ENCODE measurements at places on chromosomes 4 and X.

DNA sequence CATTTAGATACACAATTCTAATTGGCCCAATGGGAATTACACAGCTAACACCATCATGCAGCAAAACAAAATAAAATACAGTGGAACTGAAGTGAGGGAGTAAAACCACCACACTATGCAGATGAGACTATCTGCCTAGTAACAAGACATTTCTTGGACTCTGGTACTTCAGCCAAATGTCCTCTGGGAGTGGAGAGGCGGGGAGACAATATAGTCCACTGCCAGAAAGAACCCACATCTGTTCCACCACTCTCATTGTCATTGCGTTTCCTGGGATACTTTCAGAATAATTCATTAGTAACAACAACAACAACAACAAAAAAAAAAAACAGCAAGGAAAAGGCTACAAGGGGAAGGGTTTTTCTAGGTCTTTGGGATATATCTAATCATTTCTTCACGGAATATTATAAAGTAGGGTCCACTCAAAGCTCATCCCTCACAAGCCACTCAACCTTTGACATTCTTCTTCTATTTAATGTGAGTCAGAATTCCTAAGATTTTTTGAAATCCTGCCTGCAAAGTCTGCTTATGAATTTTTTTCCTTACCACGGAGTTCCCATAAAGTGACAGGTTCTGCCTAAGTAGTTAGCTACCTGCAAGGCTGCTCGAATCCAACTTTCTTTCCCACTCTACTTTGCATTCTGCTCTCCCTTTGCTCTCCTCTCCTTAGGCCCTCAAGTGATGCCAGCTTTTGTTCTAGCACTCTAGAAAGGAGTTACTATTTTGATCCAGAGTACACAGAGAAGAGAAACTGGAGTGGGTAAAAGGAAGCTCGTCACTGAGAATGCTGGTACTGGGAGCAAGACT, 254.6 kb downstream of the CHIC1 start:
- no peak for DNase-seq

- peak; percentile 77 for DNase-seq
Measured at GRCh38 chr4:75672461-75673026, 667 bp downstream of the G3BP2 start.

DNA sequence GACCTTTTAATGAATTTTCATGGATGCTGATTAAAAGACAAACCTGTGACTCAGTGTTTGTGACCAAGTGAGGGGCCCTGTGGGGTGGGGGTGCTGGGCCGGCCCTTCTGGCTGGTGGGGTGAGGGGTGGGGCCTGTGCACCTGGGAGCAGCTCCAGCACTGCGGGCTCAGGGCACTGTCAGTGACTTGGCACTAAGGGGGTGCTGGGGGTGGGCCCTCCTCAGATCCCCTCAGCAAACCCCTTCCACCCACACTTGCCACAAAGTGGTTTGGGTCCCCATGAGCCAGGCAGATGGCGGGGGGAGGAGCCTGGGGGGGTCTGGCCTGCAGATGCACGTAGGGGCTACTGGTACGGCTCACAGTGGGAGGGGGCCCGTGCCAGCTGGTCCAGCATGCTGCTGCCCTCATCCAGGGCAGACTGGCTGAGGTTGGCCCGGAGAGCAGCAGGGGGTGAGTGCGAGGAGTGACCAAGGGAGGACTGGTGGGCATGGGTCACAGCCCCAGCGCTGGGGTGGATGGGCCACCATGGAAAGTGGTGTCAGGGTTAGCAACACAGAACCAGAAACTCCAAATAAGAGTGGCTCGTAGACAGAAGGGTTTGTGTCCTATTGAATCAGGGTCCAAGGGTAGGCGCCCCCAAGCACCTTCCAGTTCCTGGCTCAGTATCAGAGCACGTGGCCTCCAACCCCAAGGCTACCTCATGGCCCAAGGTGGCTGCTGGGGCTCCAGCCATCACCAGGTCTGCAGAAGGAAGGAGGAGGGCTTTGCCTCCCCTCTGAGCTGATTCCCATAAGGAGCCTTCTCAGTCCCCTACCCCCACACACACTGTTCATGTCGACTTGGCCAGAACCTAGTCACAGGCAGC, 10.1 kb downstream of the NKX1-1 start:
- DNase-seq: no peak

- DNase-seq: no peak
Measured at GRCh38 chrX:7147413-7147977, at the start of gene STS. Gene STS (plus strand): TSS chrX:7147712. CDS start chrX:7253200, 105,488 bp downstream.

DNA sequence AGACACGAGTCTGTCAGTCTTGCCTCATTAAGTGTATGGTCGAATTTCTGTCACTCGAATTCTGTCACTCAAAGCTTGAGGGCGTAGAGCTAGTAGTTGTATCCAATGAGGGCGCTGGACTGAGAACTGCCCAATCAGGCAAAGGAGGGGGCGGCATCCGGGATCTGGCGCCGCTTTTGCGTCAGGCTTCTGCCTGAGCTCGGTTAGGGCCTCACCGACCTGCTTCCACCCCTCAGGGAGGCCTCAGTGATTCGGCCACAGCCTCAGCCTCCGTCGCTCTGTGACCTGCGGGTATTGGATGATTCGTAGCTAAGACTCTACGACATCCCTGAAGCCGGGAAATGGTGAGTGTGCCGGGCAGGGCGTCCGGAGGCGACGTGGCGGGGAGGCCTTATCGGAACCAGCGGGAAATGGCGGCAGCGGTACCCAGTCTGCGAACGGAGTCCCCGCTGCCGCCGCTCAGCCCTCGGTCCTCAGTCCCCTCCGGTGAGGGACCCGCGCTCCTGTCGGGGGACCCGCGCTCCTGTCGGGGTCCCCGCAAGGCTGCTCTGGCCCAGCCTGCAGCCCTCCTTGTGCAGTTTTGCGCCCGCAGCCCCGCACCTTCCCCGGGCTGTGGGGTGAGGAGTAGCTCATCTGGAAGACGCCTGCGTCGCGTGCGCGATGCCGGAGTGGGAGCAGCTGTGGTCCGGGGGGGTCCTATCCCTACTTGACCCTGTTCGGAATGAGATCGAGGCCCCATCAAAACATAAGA, 88.3 kb downstream of the ZNF718 start:
- no peak for DNase-seq

GRCh38 chr4:1271686-1272085, 18.0 kb upstream of the MAEA start:
- no peak for DNase-seq

DNA sequence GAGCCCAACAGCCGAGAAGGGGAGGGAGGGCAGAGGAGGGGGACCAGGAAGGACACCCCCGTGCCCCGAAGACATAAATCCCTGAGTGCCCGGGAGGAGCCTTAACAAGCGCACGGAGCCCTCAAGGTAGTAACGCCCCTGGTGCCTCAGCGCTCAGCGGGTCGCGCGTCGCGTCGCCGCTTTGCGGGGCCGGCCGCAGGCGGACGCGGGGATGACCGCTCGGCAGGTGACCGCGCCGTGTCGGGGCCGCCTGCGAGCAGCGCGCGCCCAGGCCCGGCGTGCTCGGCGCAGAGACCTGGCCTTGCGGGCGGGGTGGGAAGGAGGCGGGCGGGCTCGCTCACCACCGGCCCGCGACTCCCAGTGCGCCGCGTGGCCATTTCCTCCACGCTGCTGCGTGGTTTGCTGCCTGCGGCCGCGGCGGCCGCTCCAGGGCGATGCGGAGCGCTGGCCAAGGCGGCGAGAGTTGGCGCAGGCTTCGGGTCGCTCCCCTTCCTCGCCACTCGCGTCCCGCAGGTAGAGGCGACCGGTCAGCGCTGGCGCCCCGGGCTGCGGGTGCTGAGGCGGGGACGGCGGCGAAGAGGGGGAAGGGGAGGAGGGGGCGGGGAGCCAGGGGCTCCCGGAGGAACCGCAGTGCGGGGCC, 632 bp downstream of the CCSER1 start:
- DNase-seq: no peak

DNA sequence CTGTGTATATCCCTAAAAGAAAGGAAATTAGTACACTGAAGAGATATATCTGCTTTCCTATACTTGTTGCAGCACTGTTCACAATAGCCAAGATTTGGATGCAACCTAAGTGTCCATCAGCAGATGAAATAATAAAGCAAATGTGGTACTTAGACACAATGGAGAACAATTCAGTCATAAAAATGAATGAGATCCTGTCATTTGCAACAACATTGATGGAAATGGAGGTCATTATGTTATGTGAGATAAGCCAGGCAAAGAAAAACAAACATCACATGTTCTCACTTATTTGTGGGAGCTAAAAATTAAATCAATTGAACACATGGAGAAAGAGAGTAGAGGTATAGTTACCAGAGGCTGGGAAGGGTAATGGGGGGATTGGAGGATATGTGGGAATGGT, 611.9 kb downstream of the STPG2 start:
- no peak for DNase-seq

GRCh38 chr4:118281611-118282442, 71.0 kb downstream of the PRSS12 start:
- no peak for DNase-seq

GRCh38 chrX:17584248-17584681, 153.0 kb upstream of the SCML1 start:
- DNase-seq: no peak

DNA sequence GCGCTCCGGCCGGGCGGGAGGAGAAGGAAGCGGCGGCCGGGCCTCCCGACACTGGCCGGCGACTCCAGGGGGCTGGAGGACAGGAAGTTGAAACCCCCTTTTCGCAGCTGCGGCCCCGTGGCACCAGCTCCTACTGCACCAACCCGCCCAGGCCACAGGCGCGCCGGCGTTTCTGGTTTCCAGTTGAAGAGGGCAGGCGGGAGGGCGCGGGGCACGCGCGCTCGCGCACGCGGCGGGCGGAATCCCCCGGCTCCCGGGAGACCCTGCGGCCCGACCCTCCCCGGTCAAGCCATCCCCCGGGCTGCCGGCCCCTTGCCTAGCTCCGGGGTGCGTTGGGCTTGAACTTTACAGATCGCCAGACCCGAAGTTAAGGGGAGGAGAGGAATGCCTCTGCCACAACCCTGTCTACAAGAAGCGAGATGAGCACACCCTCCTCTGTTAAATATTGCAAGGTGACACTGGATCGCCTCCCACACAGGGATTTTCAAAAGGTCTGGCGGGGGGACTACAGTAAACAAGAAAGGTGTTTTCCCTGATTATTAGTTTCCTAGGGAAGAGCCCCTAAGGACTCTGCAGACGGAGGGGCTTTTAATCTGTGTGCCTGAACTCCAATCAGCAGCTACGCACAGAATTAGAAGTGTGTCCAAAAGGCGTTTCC, 1.4 kb downstream of the ELOVL6 start:
- DNase-seq: peak; percentile 77

DNA sequence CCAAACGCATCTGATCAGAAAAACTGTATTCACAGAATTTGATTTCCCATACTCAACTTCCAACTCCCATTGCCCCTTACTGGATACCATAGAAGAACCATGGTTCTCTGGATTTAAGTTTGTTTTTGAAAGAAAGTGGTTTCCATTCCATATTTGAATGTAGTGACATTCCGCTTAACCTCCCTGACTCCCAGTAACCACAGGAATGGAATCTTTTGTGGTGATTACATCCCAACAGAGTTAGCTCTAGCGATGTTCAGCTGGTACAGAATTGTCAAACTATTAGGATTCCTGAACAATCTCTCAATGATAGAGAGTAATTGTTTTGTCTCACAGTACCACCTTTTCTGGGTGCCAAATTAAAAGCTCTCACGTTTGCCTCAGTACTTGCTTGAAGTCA, 1.7 kb downstream of the NUDT10 start:
- no peak for DNase-seq

DNA sequence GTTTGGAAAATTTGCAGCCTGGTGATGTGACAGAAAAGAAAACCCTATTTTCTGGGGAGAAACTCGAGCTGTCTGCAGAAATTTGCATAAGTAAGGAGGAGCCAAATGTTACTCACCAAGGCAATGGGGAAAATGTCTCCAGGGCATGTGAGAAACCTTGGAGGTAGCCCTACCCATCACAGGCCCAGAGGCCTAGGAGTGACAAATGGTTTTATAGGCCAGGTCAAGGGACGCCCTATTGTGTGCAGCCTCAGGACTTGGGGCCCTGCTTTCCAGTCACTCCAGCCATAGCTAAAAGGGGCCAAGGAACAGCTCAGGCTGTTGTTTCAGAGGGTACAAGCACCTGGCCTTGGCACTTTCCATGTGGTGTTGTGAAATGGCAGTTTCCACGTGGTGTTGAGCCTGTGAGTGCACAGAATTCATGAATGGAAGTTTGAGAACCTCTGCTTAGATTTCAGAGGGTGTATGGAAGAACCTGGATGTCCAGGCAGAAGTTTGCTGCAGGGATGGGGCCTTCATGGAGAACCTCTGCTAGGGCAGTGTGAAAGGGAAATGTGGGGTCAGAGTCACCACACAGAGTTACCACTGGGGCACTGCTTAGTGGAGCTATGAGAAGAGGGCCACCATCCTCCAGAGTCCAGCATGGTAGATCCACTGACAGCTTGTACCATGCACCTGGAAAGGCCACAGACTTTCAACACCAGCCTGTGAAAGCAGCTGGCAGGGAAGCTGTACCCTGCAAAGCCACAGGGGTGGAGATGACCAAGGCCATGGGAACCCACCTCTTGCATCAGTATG, 637.6 kb upstream of the EPHA5 start:
- no peak for DNase-seq

DNA sequence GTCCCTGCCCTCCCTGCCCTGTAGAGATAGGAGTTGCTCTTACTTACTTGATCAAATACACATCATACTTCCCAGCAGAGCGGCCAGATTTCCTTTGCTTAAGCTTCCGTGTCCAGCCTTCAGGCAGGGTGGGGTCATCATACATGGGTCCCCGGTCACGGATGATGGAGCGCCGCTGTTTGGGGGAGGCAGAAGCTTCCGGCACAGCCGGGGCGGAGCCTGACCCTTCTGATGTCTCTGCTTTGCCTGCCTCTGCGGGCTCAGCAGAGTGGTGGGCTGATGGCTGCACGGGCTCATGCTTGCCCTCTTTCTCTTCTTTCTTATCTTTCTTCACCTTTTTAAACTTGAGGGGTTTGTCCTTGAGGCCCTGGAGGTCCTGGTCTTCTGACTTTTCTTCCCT, 12.5 kb upstream of the IRAK1 start:
- no peak for DNase-seq

DNA sequence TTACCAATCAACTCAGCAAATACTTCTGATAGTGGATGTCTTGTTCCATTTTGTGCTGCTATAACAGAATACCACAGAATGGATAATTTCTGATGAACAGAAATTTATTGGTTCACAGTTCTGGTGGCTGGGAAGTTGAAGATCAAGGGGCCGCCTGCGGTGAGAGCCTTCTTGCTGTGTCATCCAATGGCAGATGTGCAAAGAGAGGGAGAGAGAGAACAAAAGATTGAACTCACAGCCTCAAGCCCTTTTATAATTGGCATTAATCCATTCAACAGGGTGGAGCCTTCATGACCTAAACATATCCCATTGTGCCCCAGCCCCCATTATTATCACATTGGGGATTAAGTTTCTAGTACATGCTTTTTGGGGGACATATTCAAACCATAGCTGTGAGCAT, 86.1 kb downstream of the ADGRG4 start:
- DNase-seq: no peak

- no peak for DNase-seq
Measured at GRCh38 chrX:133849676-133850075, 135.7 kb downstream of the GPC3 start.

GRCh38 chr4:38815885-38816782, 11.5 kb upstream of the TLR1 start:
- no peak for DNase-seq
